ENCODE measurements at places on chromosomes 13 and 19. TPM values are rescaled to one million over a fixed set of nuclear protein-coding genes. Genes with fewer than 3 reads are reported as not detected.
A peak's percentile ranks its signal among the peaks of the same experiment; 100 is the strongest.

DNA sequence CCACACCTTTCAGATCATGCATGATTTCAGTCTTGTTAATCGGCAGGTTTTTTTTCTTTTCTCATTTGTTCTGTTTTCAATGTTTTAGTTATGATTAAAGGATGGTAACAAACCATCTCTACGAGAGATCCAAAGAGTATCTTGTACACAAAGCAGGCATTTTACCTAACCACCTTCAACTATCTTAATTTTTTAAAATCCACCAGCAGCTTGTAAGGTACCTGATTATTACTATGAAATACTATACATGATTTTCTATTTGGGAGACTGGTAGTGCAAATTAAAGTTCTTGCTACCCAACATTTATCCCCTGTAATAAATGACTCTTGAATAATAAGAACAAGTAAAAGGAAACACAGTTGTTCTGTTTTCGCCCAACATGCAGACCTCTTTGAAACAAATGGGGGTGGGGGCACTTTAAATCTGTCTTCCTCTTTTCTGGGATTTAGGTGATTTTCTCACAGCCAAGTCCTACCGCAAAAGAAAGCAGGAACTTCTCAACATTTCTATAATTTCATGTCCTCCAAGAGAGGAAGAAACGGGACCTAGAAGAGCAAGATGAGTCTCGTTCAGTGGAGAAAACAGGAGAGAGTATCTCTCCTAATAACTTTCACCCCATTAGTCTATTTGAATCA, 3.6 kb downstream of the POU4F1 start:
- H3K4me1 ChIP-seq = peaks cover 38% of the 10 kb centered on the region
- H3K36me3 ChIP-seq = peaks cover 25% of the 10 kb centered on the region
- no peak for DNase-seq
- H3K27ac ChIP-seq = no peak overlapping the region
- H3K27me3 ChIP-seq = peaks cover 86% of the 10 kb centered on the region

- H3K27ac ChIP-seq = no peak overlapping the region
- H3K27me3 ChIP-seq = peaks cover 16% of the 10 kb centered on the region
- H3K4me1 ChIP-seq = no peaks in the 10 kb centered on the region
- DNase-seq = no peak
- H3K4me3 ChIP-seq = no peak overlapping the region
Measured at GRCh38 chr13:91523116-91523515, 124.7 kb downstream of the GPC5 start.

DNA sequence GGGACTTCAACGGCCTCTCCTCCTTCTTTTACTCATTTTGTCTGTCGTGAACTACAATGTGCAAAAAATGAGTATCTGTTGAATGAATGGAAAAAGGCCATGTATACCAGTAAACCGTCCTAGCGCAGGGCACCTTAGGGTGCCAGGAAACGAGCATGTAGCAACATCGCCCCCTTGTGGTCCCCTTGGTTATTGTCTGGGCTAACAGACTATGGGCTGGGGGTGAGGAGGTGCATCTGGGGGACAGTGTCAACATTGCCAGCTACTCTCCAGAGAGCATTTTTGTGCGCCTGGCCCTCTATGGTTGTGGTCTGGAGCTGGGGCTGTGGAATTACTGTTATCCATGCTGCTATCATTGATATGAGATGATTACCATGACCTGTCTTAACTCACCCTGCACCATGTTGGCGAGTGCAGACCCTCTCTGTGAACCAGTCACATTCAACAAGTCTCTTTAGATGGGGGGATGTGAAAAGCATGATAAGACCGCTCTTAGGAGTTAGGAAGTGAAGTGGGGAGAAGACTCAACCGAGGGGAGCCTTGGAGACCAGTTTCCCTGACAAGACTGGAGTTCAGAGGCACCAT, 22.8 kb upstream of the SIGLEC11 start:
- H3K36me3 ChIP-seq = peaks cover 13% of the 10 kb centered on the region
- H3K27ac ChIP-seq = no peak overlapping the region
- H3K4me1 ChIP-seq = peaks cover 5% of the 10 kb centered on the region
- peak; percentile 72 for DNase-seq
- H3K27me3 ChIP-seq = no peaks in the 10 kb centered on the region

DNA sequence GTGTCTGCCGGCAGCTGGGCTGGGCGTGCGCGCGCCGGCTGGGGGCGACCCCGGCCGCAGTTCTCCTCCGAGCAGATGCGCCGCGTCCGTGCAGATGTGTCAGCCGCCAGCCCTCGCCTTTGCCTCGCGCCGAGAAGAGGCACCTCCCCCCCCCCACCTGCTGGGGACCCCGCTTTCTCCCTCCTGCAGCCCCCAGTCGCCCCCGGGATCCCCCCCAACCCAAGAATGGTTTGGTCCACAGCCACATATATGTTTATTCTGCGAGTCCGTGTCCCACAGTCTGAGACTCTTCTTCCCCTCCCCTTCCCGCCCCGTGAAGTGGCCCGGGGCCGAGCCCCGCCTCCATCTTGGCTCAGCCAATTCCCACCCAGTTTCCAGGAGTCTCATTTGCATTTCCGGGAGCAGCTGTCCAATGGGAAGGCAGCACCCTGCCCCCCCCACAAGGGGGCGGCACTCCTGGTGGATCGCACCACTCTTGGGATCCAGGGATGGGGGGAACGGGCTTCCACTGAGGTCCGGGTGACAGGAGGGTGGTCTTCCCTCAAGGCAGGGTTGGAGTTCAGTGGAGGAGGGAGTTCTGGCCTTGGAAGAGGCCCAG, 8.6 kb downstream of the ISOC2 start:
- H3K27ac ChIP-seq = no peak overlapping the region
- peak; percentile 37 for DNase-seq
- H3K27me3 ChIP-seq = peaks cover 14% of the 10 kb centered on the region
- peaks cover 3% of the 10 kb centered on the region for H3K36me3 ChIP-seq
- H3K4me3 ChIP-seq = peak overlapping the region; percentile 63

DNA sequence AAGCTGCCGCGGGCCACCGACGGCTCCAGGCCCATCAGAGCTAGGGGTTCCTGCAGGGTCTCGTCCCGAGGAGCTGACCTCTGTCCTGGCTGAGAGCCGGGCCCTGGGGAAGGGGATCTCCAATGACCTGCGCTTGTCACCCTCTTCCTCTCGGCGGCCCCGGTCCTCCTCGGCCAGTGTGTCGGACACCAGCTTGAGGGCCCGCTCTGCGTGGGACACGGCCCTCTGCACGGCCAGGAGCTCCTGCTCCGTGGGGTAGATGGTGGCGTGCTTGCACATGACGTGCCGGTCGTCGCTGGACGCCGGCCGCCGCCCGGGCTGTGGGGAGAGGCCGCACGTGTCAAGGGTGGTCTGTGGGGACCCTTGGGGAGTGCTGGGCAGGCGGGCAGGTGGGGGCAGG, 32.7 kb upstream of the MATK start:
- H3K36me3 ChIP-seq = no peaks in the 10 kb centered on the region
- no peak overlapping the region for H3K27ac ChIP-seq
- no peak for DNase-seq

- peaks cover 45% of the 10 kb centered on the region for H3K36me3 ChIP-seq
- no peak for DNase-seq
- H3K4me1 ChIP-seq = peaks cover 36% of the 10 kb centered on the region
Measured at GRCh38 chr13:51422484-51422883, 30.4 kb downstream of the INTS6 start.

DNA sequence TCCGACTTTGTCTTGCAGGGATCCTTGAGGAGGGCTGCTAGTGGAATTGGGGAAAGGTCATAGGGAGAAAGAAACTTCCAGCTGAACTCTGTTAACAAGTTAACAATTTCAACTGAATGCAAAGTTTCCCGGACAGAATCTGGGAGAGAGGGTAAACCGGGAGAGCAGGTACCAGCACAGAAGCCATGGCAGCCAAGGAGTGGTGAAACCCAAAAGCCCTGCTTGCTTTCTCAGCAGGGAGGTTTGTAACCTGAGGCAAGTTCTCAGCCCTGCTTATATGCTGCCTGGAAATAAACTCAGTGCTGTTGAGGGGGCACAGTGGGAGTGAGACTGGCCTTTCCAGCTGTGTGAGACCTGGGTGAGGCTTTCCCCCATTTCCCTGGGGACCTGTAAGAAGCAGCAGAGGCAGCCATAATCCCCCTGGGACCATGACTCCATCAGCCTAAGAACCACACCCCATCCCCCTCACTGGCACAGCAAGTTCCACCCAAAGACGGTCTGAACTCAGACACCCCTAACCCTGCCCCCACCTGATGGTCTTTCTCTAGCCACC, 84.0 kb downstream of the SUCLA2 start:
- H3K36me3 ChIP-seq = peaks cover 46% of the 10 kb centered on the region
- DNase-seq = no peak
- no peak overlapping the region for H3K4me3 ChIP-seq
- no peaks in the 10 kb centered on the region for H3K27me3 ChIP-seq
- H3K4me1 ChIP-seq = no peaks in the 10 kb centered on the region
- H3K27ac ChIP-seq = no peak overlapping the region

DNA sequence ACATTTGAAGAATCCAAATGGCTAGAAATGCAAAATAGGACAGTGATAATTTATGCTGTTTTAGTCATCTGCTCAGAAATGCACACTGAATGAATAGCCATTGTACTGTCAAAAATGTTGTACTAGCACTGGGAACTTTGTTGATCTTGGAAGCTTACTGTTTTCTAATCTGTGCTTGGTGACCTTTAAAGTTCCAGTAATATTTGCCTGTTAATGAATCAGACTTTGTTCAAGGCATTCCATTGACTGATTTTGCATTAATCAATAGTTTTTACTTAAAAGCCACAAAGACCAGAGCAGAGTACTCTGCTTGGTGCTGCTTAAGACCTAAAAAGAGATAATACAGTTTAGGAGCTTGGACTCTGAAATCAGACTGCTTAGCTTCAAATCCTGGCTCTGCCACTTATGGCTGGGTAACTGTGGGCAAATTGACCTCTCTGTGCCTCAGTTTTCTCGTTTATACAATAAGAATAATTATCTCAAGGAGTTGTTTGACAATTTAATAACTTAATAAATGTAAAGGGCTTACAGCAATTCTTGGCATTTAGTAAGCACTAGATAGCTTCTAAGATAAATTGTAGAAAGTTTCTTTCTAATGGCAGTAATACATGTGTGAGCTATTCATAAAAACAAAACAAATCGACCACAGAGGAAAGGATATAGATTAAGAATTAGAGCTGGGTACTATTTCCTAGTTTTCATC, 4.6 kb upstream of the SLAIN1 start:
- DNase-seq = no peak
- no peak overlapping the region for H3K27ac ChIP-seq
- H3K4me3 ChIP-seq = no peak overlapping the region
- no peaks in the 10 kb centered on the region for H3K36me3 ChIP-seq
- H3K27me3 ChIP-seq = no peaks in the 10 kb centered on the region

DNA sequence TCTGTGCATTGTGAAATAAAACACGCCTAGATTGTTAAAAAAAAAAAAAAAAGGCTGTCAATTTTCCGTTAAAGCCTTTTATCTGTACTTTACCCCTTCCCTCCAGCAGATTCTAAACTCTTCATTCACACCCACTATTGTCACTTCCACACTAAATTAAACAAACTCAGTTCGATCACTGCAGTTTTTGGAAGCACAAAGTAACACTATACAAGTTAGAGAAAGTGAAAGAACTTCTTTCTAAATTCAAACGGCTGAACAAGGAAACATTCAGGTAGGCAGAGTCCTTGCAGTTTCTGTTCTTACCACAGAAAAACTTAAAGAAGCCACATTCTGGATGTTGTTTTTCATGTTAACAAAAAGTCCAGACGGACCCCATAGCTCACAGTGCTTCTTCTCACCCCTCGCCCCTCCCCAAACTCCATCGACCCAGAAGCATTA, 27.5 kb upstream of the UBE2L5 start:
- H3K4me1 ChIP-seq = peaks cover 27% of the 10 kb centered on the region
- H3K27ac ChIP-seq = peak overlapping the region; percentile 98
- H3K4me3 ChIP-seq = peak overlapping the region; percentile 87
- no peak for DNase-seq
- H3K36me3 ChIP-seq = no peaks in the 10 kb centered on the region

DNA sequence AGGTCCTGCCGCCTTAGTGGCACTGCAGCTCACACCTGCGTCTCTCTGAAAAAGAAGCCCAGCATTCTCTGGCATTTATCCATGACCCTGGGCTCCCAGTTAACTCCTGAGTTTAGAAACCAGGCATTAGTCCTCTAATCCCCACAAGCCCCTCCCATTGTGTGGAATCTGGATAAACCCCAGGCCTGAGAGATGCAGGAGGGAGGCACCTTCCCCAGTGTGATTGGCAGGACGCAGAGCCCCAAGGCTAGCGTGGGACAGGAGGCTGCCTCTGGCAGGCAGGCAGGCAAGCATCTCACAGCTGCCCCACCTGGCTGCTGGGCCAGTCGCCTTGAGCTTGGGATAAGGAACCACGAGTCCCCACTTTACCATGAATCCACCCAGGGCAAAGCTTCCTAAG, 11.0 kb upstream of the SERPINE3 start:
- no peak overlapping the region for H3K4me3 ChIP-seq
- H3K27ac ChIP-seq = no peak overlapping the region
- peaks cover 12% of the 10 kb centered on the region for H3K4me1 ChIP-seq
- peaks cover 4% of the 10 kb centered on the region for H3K36me3 ChIP-seq

GRCh38 chr19:43572171-43572588, 3.1 kb downstream of the XRCC1 start:
- peak overlapping the region; percentile 58 for H3K27ac ChIP-seq
- peaks cover 61% of the 10 kb centered on the region for H3K4me1 ChIP-seq
- no peaks in the 10 kb centered on the region for H3K27me3 ChIP-seq
- DNase-seq = no peak

GRCh38 chr13:42885325-42885724, 103.9 kb downstream of the FAM216B start:
- H3K36me3 ChIP-seq = peaks cover 34% of the 10 kb centered on the region
- H3K4me3 ChIP-seq = no peak overlapping the region
- no peak overlapping the region for H3K27ac ChIP-seq
- H3K4me1 ChIP-seq = no peaks in the 10 kb centered on the region
- peaks cover under 1% of the 10 kb centered on the region for H3K27me3 ChIP-seq
- no peak for DNase-seq

GRCh38 chr19:4877753-4878490, 10.5 kb upstream of the PLIN3 start:
- no peak overlapping the region for H3K27ac ChIP-seq
- H3K4me3 ChIP-seq = no peak overlapping the region
- DNase-seq = no peak
- H3K36me3 ChIP-seq = no peaks in the 10 kb centered on the region
- H3K27me3 ChIP-seq = no peaks in the 10 kb centered on the region
- peaks cover 14% of the 10 kb centered on the region for H3K4me1 ChIP-seq

GRCh38 chr13:52053460-52053859, 29.0 kb downstream of the UTP14C start:
- H3K4me1 ChIP-seq = no peaks in the 10 kb centered on the region
- no peak for DNase-seq
- no peak overlapping the region for H3K4me3 ChIP-seq
- H3K27ac ChIP-seq = no peak overlapping the region
- peaks cover 9% of the 10 kb centered on the region for H3K36me3 ChIP-seq
- H3K27me3 ChIP-seq = peaks cover 3% of the 10 kb centered on the region

GRCh38 chr13:38008636-38009035, 139.1 kb upstream of the TRPC4 start:
- H3K27ac ChIP-seq = no peak overlapping the region
- H3K4me1 ChIP-seq = no peaks in the 10 kb centered on the region
- H3K36me3 ChIP-seq = no peaks in the 10 kb centered on the region
- no peaks in the 10 kb centered on the region for H3K27me3 ChIP-seq
- DNase-seq = no peak

- no peak for DNase-seq
- H3K27ac ChIP-seq = no peak overlapping the region
- H3K36me3 ChIP-seq = no peaks in the 10 kb centered on the region
- no peaks in the 10 kb centered on the region for H3K27me3 ChIP-seq
Measured at GRCh38 chr13:21530656-21531055, 71.6 kb upstream of the ZDHHC20 start.

RASGRP4 gene
- not detected for total RNA-seq

KASH5 gene
- total RNA-seq = not detected

PHF11 gene
- 132 TPM for total RNA-seq

A1BG gene
- 26.3 TPM for total RNA-seq

CEACAM1 gene
- 1.6 TPM for total RNA-seq

GARRE1 gene
- 53.7 TPM for total RNA-seq
